ENCODE measurements at places on chromosomes 16 and 17.

DNA sequence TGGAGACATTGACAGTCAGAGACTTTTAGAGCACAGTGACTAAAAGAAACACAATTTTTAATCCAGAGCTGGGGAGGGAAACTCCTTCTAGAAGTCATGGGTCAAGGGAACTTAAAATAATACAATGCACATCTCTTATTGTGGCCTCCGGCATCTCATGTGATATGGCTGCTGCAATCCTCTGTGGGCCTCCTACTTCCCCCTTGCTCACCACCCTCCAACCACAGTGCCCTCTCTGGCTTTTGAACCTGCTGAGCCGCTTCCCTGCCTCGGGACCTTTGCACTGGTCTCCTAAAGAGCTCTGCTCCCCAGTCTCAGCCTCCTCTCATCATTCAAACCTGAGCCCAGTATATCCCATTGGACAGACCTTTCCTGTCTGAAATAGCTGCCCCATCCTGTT lies 47.6 kb downstream of the HS3ST2 start:
- no peak for DNase-seq

DNA sequence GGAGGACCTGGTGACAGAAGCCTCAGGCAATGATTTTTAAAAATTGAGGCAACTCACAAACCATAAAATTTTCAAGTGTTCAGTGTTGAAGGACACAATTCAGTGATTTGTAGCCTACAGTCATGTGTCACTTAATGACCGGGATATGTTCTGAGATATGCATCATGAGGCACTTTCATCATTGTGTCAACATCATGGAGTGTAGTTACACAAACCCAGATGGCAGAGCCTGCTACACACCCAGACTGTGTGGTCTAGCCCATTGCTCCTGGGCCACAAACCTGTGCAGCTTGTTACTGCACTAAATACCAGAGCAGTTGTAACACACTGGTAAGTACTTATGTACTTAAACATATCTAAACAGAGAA lies 1.6 kb downstream of the PRSS41 start:
- no peak for DNase-seq

GRCh38 chr16:73916829-73917594 lies 379.6 kb upstream of the PSMD7 start:
- DNase-seq = no peak

DNA sequence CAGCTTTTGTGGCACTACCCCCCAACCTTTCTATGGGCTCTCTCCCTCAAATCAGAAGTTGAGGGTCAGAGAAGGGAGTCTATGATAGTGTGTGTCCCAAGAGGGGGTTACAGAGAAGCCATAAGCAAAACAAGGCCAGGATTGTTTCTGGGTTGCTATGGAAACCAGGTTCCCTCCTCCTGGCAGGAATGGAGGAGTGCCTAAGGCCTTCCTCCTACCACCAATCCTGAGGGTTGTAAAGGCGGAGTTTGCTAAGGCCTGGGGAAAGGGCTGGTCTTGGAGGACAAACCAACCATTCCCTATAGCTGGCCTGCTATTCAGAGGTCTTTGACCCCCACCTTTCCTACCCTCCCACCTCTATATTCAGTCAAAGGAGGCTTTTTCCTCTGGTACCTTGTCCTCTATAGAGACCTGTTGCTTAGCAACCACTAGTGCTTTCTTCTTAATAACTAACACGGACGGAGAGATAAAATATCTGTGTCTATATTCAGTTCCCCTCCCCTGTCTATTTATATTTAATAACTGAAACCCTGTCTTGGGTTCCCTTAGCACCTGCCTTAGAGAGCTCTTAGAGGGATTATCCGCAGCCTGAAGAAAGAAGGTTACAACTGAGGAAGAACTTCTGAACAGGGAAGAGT lies 43.4 kb downstream of the NEUROD2 start:
- no peak for DNase-seq

- no peak for DNase-seq
These were observed 612.9 kb downstream of the MAF start for GRCh38 chr16:78987666-78988065.

GRCh38 chr17:11900655-11901054 lies 96.6 kb downstream of the ZNF18 start:
- no peak for DNase-seq

DNA sequence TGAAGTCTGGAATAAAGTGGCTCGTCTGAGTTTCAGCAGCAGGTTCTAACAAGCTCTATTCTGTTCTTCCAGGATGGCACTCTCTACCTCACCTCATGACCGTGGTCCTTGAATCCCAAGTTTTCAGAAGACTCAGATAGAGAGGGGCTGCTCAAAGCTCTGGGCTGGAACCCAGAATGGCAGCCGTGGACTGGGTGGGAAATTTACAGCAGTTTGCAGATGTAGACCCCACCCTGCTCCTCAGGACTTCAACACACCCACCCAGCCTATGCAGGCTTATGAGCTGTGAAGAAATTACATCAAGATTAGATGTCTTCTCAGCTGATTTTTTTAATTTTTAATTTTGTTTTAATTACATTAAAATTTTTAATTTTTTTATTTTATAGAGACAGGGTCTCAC lies 59.4 kb downstream of the METRNL start:
- DNase-seq = no peak

GRCh38 chr17:4920351-4921048 lies 11.6 kb upstream of the GP1BA start:
- no peak for DNase-seq

DNA sequence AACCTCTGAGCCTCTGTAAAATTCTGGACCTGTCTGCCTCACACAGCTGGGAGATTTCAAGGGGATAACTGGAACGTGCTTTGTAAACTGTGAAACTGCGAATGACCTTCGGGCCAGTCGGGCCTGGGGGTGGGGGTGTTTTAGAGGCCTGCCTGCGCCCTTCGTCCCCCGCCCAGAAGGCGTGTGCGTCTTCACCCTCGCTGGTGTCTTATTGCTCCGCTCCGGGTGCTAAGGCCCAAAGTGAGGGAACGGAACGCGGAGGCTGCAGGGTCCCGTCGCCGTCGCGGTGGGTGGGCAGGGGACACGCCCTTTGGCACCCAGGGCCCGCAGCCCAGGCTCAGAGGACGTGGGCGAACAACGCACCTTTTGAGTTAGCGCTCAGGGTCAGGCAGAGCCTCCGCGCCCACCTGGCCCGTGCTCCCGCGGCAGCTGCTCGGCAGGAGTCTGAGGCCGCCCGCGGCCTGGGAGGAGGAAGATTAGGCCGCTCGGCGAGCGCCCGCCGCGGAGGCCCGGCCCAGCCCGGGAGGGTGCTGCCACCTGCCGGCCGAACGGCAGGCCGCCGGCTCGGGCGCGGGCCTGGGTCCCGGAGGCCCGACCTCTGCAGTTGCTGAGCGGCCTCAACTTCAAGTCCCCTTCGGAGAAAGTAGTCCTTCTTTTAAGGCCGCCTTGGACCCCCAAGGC lies 29.7 kb downstream of the DCAKD start:
- DNase-seq = peak; percentile 74

GRCh38 chr17:47866941-47867340 lies 16.0 kb upstream of the SP6 start:
- no peak for DNase-seq

GRCh38 chr16:25109643-25110042 lies 1.9 kb upstream of the LCMT1 start:
- DNase-seq = no peak

Measured in activated CD4-positive, alpha-beta T cell treated with anti-CD3 and anti-CD28 coated beads, Interleukin-10, Interleukin-2, amounts not matched to agents 100 ng/mL and 50 ng/mL, durations not matched to agents 16 hours and 8 hours (primary cell).